ENCODE measurements at places on chromosomes 6 and 20.
A peak's percentile ranks its signal among the peaks of the same experiment; 100 is the strongest.

- DNase-seq: no peak
Observed at GRCh38 chr6:23349521-23350147, 776.4 kb upstream of the NRSN1 start.

DNA sequence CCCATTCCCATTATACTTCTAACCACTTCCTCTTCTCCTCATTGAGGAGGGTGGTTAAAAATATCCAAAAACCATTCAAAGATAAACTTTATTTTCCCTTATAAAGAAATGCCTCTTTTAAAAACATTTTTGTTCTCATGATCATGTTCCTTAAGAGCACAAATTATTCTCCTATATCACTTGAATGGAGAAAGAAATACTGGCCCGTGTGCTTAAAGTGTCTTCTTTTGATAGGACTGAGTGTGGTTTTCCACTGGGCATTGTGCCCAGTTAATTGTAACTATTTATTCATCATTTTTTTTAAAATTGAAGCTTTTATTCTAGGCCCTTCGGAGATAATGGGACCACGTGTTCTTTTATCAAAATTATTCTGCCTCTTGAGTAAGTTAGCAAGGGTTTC lies 871.5 kb downstream of the QKI start:
- DNase-seq: no peak

- no peak for DNase-seq
Observed at GRCh38 chr20:57803508-57804005, 93.7 kb upstream of the PMEPA1 start.

DNA sequence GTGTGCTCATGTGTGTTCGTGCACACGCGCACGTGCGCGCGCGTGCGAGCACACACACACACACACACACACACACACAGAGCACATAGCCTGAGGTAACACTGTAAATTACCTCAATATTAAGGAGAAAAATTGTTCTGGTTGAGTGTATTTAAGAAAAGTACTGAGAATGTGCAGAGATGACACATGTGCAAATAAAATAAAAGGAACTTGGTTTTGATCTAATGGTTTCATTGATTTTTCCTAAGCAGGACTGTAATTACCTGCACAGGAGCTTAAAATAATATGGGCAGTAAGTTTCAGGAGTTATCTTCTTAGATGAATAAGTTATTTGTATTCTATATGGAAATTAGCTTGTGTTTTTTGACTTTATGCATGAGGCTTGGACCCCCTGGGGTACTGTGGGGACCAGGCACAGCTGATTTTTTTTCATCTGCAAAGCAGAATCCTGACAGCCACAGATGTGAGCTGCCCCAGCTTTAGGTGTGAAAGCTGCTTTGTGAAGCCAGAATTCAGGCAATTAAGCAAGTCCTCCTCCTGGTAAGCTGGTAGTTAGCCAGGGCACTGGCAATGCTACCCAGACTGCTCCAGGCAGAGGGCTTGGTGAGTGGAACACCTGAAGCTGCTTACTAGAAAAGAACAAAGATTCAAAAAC lies 1040.6 kb upstream of the CITED2 start:
- DNase-seq: no peak

DNA sequence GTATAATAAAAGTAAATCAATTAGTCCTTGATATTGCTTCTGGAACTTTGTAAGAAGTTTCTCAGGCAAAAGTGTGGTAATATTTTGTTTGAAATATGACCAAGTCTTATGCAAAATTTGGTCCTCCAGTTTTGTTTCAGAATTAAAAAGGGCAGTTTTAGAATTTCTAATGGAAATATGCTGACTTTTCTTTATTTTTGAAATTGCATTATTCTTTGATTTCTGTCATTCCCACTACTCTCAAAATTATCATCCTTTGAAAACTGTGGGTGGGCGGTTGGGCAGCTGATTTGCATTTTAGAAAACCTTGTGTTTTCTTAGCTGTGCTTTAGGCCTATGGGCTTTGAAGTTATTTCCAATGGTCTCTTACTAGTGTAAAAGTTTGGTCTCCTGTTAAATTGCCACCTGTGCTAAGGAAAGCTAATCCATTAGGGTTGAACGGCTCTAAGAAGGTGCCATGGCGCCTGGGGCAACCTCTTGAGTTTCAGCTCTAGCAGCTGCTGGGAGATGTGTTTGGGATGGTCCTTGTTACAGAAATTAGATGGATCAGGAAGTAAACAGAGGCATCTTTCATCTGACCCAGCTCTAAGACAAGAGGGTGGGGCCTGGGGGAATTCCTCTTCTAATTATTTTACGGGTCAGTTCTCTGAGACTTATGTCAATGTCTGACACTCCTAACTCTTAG lies 880.8 kb upstream of the SLC35B3 start:
- no peak for DNase-seq

- no peak for DNase-seq
Observed at GRCh38 chr6:30590509-30590908, 19.3 kb downstream of the ABCF1 start.

GRCh38 chr6:2639167-2639566 lies 111.6 kb downstream of the MYLK4 start:
- DNase-seq: no peak

- no peak for DNase-seq
Observed at GRCh38 chr6:4412488-4412887, 277.1 kb upstream of the ECI2 start.

- DNase-seq: peak; percentile 35
Observed at GRCh38 chr6:13487122-13488014, at the start of gene GFOD1. Gene GFOD1, minus strand, starts transcription at chr6:13487600. Its CDS starts 710 bp downstream, at chr6:13486890.

DNA sequence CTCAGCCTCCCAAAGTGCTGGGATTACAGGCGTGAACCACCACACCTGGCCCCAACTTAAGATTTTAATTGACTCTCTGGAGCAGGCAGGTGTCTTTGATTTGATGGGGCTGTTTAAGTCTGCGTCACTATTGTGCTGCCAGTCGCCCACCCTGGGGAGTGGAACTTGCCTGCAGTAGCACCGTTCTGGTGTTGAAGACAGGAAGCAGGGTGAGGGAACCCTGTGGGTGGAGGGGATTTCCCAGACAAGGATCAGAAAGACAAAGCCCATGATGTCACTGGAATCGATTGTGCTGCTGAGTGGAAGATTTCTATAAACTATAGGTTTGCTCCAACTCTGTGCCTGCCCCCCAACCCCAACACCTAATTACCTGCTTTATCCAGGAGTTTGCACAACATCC lies 11.0 kb downstream of the ALDH8A1 start:
- peak; percentile 8 for DNase-seq

DNA sequence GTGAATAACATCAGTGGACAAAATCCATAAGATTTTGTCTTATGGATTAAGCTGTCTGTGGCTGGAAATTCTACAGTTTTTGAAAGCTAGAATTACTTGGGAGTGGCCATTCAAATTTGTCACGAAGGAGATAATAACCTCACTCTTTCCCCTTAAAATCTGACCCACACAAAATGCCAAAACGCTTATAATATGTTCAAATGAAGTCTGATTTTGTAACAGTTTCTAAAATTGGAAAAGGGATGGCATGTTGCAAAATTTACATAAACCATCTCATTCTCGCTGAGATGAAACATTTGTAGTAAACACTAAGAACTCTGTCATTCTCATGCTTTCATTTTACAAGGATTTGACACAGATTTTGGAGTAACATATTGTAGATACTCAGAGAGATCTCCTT lies 112.7 kb downstream of the GJA1 start:
- no peak for DNase-seq

DNA sequence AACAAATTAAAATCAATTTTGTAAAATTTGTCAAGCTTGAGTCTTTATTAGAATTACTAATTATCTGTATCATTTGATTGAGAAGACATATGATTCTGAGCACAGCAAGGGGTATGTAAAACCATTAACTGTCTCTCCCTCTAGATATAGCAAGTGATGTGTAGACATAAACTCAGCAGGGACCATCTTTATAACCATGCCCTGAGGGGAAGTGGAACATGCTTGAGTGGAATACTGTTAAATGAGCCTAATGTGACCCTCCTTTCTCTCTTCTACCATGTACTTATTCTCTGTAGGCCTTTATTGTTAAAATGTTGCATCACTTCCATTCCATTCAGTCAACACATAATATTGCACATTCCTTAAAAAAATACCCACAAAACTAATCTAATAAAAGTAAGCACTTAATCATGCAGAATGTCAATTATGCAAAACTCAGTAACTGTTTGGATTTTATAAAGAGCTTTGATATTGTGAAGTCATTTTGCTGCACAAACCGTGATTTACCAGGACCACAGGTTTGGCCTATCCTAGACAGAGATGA lies 896.6 kb upstream of the MANEA start:
- no peak for DNase-seq

DNA sequence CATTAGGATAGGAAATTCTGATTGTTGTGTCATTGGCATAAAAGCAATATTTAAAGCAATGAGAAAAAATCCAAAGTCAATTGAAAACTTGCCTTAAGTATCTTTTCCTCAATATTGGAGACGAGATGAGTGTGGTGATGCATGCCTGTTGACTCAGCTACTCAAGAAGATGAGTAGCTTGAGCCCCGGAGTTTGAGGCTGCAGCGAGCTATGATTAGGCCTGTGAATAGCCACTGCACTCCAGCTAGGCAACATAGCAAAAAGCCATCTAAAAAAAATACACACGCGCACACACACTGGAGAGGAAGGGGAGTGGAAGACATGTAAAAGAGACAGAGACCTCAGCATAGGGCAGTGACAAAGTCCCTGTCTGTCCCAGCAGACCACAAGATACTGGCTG lies 9.7 kb upstream of the MARCKS start:
- no peak for DNase-seq

GRCh38 chr6:138415125-138415524 lies 11.1 kb downstream of the HEBP2 start:
- no peak for DNase-seq

GRCh38 chr20:63025534-63026331 lies 19.0 kb upstream of the BHLHE23 start:
- DNase-seq: no peak

DNA sequence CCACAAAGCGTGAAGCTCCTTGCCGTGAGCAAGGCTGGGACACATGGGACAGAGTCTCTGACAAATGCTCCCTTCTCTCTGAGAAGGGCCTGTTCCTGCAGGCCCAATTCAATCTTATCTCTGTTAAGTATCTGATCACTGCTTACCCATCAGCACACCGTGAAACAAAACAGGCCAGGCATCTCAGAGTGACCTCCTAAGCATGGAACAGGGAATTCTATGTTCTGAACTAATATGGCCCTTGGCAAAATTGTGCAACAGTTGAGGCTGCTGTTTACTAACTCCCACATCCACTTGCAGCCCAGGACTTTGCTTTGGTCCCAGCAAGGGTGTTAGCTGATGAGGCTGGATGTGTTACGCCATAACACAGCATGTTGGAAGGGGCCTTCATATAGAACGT lies 79.2 kb downstream of the GCLC start:
- DNase-seq: no peak

DNA sequence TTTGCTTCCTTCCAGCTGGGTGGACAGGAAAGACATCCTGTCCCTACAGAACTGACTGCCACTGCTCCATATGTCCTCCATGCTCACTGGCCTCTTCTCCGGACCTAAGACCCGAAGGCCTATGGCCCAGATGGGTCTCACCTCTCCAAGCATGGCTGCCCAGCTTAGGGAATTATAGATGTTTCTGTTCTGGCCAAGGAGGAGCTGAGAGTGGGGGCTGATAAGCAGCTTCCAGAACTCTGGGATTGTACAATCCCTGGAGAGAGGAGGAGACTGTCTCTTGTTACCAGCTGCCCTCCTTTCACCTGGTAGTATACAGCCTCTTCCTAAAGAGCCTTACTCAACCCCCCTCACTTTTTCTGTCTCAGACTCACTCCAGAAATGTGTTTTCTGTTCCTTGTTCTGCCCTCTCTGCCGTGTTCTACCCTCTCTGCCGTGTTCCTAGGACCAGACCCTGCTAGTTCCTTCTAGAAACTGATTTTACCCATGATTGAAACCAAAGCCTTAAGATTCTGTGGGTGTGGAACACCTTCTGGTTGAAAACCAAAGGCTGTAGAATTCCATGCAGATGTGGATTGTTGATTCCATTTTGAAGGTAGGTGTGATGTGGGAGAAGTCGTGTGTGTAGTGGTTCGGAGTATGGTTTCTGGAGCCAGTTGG lies 28.7 kb downstream of the ANKS1A start:
- no peak for DNase-seq

- DNase-seq: no peak
Observed at GRCh38 chr6:78883651-78884050, 16.3 kb downstream of the IRAK1BP1 start.

DNA sequence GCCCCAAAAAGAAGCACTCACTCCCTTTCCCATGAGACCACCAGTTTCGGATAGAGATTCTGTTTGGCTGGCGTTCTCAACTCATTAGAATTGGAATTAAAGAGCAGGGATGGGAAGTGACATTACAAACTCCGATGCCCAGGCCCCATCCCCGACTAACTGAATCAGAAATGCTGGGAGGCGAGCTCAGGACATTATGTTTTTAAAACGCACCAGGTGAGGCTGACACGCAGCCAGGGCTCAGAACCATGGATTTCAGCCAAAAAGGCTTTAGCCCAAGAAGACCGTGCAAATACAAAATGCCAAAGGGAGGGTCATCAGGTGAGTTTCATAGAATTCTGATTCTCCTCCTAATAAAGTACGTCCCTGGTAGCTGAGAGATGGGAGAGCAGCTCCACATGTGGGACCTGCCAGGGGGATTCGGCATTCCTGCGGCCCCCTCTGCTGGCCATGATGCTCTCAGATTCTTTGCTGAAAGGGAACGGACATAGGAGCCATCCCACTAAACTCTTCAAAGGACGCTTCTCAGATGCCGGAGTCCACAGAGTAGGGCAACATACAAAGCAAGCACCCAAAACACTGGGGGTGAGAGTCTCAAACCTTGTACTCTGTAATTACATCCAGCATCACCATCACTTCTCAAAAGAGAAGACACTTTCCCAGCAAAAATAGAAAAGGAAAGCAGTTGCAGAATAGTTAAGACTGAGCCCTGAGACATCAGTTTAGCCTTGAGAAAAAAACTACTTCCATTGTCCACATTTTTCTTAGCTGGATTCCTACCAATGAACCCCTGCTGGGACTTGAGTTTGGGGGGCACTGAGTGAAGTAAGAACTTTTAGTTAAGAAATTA lies 205.2 kb downstream of the BMP7 start:
- no peak for DNase-seq

DNA sequence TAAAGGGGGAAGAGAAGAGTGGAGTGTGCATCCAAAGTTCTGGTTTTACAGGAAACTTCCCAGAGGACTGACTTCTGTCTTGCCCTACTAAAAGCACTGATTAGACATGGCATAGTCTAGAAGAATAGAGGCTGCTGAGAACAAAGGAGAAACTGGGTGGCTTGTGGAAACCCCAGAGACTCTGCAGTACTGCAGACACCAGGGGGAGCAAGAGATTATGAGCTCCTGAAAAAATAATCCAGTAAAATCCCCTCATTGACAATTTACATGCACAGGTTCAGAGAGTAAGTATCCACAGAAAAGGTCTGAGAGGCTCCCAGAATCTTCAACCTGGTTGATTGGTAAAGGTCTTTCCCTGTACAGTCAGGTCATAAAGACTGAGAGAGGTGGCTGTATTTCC lies 48.7 kb upstream of the CLVS2 start:
- DNase-seq: no peak

All from stimulated activated CD8-positive, alpha-beta memory T cell treated with anti-CD3 and anti-CD28 coated beads, Interleukin-4, amount 100 ng/mL, for 1 hour (primary cell).